Astrocyte of the hippocampus (primary cell): ENCODE measurements at places on chromosomes 7 and 10.

GRCh38 chr7:36999626-37000485 is 275.6 kb upstream of the AOAH start:
- DNase-seq = peak; percentile 65

DNA sequence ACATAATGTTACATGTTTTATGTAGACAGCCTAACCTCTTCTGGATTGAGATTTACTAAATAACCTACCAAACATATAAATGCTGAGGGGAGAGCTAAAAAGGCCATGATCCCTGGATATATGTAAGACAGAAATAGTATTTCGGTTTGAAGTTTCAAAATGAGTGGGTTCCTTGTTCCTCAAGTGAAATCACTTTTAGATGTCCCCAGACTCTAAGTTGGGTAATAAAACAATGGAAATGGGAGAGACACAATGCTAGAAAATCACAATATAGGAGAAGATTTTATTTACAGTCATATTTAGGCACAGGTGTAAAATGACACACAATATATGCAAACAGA is 56.5 kb downstream of the SHTN1 start:
- no peak for DNase-seq

DNA sequence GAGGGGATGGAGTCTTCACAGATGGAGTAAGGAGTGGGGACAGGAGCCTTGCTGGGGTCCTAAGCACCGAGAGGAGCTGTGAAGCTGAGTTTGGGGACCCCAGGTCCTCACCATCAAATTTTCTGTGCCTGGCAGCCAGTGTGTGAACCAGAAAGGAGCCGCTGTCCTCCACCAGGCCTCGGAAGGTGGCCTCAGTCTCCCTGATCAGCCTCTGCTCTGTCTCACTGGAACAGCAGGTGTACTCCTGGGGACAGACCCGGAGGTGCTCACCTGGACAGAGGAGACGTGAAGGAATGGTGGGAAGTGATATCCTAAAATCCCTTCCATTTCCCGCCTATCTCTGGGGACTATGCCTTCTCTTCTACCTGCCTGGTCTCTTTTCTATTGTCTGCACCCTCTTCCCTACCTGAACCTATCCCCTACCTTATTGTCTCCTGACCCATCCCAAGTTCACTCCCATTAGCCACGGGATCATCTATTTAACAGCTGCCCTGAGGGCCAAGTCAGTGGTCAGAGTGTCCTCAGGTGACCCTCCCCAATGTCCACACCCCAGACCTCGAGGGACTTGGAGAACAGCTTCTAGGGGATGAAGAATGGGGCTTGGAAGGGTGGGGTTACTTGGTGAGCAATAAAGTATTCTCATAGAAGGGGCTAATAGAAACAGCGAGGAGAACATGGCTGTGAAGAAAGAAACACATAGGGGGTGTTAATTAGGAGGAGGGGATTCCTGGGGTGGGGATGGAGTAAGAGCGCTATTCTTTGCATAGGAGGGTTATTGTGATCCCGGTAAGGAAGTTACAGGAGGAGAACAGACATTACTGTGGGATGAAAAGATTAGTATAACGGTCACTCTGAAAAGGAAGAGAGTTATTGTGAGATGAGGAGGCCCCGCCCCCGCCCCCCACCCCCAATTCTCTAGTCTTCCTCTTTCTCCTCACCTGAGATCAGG is 811 bp downstream of the GPC2 start:
- no peak for DNase-seq

- DNase-seq = no peak
Observed at GRCh38 chr10:97378933-97379921, 21.9 kb downstream of the RRP12 start.

DNA sequence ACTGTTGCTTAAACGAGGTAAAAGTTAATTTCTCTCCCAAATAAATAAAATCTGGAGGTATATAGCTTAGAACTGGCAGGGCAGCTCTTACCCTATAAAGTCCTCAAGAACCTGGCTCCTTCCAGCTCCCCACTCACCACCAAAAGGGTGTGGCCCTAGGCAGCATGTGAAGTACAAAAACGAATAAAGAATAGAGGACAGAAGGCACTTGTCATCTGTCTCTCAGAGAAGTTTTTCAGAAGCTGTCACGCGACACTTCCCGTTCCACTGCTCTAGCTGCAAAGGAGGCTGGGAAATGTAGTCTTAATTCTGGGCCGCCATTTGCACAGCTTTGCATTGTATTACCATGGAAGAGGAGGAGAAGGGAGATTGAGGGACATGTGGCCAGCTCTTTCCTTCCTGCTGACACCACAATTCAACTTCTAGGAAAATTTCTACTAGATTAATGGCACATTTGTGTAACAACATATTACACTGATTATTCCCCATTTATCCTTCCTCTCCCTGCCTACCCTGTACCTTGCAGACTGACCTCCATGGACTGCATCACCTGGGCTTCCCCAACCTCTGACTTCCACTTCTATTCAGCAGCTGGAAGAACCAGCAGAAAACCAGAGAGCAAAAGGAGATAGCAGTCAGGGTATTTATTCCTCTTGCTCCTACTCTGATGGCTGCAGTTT is 62.2 kb downstream of the CCDC71L start:
- DNase-seq = peak; percentile 78

GRCh38 chr7:156669035-156669828 is 28.7 kb downstream of the RNF32 start:
- no peak for DNase-seq

DNA sequence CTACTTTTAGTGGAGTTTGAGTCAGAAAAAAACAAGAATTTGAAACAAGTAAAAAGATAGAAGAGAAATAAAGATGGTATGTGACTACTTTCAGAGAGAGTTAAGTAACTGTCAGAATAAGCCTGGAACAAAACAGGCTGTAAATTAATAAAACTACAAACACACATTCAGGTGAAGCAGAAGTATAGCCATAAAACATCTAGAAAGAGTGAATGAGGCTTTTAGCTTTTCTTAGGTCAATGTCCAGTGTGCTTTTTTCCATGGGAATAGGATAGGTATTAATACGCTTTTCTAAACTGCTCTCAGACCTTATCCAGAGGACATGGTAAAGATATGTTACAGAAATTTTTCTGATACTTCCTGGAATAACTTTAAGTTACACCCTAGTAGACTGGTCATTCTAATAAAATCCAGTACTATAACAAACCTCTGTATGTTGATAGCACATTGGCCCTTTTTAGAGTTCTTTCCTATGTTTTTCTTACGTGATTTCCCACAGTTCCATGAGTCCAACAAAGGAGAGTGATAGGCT is 23.3 kb downstream of the TMEM106B start:
- DNase-seq = no peak

- no peak for DNase-seq
Observed at GRCh38 chr7:66669496-66669895, 40.8 kb downstream of the KCTD7 start.

- peak; percentile 16 for DNase-seq
Observed at GRCh38 chr7:34327681-34328080, 330.3 kb upstream of the NPSR1 start.

DNA sequence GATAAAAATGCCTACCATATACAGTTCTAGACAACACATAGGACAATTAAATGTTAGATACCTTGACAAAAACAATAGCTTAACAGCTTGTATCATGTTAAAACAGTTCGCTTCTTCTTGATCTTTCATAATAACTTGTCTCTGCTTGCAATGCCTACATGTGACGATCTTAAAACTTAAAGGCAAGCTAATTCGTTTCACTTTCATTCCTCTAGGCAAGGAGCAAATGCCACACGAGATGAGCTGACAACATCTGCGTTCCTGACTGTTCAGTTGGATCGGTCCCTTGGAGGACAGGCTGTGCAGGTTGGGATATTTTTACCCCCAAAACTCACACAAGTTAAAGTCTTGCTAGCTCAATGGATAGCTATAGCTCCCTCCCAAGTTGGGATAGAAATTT is 51.6 kb upstream of the ARL4A start:
- DNase-seq = no peak

GRCh38 chr10:79985481-79986072 is 36.7 kb upstream of the SFTPD start:
- no peak for DNase-seq

- no peak for DNase-seq
Observed at GRCh38 chr10:114323023-114323422, 81.3 kb downstream of the AFAP1L2 start.

DNA sequence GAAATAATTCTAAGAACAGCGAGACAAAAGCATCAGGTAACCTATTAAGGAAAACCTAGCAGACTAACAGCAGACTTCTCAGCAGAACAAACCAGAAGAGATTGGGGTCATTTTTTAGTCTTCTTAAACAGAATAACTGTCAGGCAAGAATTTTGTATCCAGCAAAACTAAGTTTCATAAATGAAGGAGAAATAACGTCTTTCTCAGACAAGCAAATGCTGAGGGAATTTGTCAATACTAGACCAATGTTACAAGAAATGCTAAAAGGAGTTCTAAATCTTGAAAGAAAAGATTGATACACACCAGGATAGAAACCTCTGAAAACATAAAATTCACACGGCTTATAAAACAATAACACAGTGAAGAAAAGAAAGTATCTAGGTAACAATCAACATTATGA is 22.6 kb downstream of the BICC1 start:
- DNase-seq = no peak

DNA sequence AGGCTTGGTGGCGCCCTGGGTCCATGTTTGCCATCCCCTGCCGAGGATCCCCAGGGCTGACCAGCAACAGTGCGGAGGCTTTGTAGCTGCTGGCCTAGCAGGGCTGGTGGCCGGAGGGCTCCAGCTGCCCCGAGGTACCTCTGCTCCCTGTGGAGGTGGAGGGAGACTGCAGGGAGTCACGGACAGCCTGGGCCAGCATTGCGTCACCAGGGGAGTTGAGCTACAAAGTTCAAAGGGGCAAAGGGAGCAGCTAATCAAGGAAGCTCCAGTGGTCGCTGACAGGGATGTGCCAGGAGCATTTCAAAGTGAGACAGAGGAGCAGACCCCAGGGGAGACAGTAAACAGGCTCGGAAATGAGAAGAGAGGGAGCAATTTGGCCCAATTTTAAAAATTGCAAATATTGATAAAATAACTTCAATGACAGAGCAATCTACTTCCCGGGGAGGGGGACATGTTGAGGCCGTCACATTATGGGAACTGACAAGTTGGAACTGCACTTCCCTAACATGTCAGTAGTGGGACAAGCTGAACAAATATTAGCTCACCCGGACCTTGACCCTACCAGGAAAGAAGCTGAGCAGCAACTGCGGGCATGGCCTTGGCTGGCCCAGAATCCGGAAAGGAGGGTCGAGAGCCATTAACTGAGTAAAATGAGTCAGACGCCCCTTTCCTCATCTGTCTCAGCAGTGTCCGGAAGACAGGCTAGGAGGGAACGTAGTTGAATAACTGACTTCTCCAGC is 39.4 kb downstream of the BTBD16 start:
- DNase-seq = no peak

GRCh38 chr10:128150045-128150493 is 23.8 kb upstream of the MKI67 start:
- DNase-seq = peak; percentile 90

- no peak for DNase-seq
Observed at GRCh38 chr10:122145113-122145512, 126.0 kb upstream of the BTBD16 start.

GRCh38 chr7:150323682-150324372 is 482 bp upstream of the ACTR3C start:
- peak; percentile 34 for DNase-seq

DNA sequence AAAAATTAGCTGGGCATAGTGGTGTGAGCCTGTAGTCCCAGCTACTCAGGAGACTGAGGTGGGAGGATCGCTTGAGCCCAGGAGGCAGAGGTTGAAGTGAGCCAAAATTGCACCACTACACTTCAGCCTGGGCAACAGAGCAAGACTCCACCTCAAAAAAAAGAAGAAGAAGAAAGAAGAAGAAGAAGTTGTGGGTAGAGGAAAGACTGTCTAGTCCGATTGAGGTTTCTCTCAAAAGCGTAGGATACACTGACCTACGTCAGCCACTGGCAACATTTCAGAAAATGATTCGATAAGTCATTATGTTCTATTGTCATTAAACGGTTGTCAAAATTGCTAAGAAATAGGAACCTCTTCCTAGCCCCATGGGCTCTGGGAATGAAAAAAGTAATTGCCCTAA is 22.3 kb upstream of the RHBDD2 start:
- DNase-seq = no peak

GRCh38 chr7:90250601-90251303 is 5.8 kb downstream of the CFAP69 start:
- DNase-seq = peak; percentile 46

- peak; percentile 20 for DNase-seq
Observed at GRCh38 chr10:59508296-59508695, 145.9 kb upstream of the FAM13C start.

DNA sequence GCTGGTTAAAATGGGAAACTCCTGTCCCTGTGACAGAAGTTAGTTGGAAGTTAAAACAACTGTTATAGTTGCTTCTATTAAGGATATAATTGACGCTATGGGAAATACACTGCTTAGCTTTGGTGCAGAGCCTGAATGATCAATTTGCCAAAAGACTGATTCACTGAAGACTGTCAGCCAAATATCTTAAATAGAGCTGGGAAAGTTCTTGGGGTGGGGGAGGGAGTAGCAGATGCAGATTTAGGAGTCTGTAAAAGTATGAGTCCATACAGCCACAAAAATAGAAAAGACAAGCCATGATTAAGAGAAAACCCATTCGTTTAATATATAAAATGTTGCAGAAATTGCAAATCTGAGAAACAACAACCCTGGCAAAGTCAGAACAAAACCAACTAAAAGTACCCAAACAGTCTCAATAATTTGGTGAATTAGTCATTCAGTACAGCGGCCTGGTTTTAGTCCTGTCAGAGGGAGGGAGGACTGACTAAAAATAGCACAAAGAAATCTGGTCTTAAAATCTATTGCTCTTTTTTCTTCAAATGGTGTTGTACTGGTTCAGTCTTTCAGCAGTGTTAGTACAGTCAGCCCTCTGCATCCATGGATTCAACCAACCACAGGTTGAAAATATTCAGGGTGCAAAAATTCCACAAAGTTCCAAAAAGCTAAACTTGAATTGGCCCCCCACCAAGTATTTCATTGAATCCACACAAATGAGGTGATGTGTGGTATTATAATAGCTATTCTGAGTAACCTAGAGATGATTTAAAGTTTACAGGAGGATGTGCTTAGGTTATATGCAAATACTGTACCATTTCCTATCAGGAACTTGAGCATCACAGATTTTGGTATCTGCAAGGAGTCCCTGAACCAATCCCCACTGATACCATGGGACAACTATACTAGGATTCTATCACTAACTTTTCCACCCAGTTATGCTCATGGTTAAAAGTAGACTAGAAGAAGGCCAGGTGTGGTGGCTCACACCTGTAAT is 30.0 kb downstream of the STK17A start:
- peak; percentile 66 for DNase-seq

DNA sequence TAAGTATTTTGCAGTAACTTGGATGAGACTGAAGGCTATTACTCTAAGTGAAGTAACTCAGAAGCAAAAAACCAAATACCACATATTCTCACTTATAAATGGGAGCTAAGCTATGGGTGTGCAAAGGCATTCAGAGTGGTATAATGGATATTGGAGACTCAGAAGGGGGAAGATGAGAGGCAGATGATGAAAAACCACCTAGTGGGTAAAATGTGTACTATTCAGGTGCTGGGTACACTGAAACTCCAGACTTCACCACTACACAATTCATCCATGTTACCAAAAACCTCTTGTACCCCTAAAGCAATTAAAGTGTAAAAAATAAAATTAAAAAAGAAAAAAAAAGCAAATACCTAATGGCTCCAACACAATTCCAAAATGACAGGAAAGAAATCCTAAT is 351.7 kb downstream of the NXPH1 start:
- no peak for DNase-seq

- DNase-seq = no peak
Observed at GRCh38 chr7:32577421-32577820, 82.1 kb downstream of the AVL9 start.

GRCh38 chr7:25495342-25496250 is 267.3 kb upstream of the NPVF start:
- no peak for DNase-seq

GRCh38 chr7:22801912-22802311 is 20.7 kb downstream of the TOMM7 start:
- DNase-seq = peak; percentile 74
